ENCODE measurements at places on chromosomes 12 and 14.

DNA sequence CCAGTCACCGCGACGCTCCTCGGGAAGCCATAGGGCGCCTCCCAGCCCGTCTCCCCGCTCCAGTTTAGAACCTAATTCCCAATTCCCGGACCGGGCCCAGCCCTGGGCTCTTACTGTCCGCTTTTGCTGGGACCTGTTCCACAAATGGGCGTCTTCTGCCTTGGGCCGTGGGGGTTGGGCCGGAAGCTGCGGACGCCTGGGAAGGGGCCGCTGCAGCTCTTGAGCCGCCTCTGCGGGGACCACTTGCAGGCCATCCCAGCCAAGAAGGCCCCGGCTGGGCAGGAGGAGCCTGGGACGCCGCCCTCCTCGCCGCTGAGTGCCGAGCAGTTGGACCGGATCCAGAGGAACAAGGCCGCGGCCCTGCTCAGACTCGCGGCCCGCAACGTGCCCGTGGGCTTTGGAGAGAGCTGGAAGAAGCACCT, 797 bp downstream of the UNG start:
- DNase-seq, result no peak

GRCh38 chr12:131603939-131604795, 106.7 kb upstream of the SFSWAP start:
- no peak for DNase-seq

DNA sequence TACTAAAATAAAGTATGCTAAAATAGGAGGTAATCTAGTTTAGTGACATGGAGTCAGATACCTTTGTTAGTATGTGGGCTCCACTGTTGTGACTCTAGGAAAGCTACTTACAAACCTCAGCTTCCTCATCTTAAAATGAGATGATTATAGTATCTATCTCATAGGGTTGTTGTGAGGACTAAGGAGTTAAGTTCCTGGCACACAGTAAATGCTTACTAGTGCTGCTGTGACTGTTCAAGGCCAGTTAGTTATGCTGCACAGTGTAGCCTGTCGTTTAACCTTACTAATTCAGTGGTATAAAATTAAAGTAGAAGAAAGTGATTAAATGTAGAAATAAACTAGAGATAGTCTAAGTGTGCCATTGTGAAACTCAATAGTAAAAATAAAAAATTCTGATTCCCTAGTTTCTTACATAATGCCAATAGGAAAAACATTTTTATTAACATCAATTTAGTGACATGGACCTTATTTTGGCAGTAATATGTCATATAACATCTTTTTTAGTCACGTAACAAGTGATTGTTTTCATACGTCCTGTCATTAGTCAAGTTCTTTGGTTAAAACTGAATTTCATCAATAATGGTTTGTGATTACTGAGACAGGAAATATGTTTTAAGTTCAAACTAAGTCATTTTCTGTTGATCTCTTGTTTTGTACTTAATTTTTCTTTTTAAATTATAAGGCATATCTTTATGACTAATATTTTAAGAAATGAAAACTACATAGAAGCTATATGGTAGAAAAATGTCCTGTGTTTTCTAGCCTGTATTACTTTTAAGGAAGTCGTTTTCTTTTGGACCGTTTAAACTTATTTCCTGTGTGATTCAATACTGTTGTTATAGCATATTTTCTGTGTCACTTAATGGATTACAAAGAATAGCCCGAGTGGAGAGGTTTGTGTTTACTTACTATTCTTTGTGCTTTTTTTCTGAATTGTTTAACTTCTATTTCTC, 74.0 kb downstream of the PCNX1 start:
- DNase-seq, result no peak

GRCh38 chr14:21476523-21476924, 235 bp downstream of the RAB2B start:
- DNase-seq, result no peak

DNA sequence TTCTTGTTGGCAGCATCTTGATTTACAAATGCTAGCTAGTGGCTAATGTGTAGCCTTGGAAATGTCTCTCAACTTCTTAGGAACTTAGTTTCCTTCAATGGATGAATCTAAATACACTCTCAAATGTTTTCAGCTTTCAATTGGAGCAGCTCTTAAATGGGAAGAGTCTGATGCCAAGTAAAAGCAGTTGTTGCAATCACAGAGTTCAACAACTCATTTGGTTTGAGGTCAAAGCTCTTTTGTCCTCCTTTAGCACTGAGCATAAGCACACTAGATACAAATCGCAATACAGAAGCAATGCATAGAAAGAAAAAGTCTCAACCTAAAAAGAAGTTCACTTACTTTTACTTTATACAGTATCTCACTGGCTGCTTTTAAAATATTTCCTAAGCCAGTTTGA, 986.1 kb upstream of the FLRT2 start:
- no peak for DNase-seq

DNA sequence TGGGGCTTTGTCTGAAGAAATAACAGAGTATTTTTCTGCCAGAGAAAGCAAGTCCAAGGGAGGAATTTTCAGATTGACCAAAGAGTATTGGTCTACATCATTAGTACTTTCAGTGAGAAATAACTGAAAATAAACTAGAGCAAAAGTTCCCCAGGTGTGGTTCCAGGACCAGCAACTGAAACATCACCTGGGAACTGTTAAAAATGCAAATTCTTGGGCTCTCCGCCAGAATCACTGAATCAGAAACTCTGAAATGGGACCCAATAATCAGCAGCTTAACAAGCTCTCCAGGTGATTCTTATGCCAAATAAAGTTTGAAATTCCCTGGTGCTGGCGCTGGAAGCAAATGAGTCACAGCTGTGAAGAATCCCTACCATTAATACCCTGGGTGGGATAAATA, 52.1 kb downstream of the EIF2S3B start:
- no peak for DNase-seq

- DNase-seq, result no peak
Measured at GRCh38 chr12:91044586-91044985, 13.2 kb downstream of the KERA start.

DNA sequence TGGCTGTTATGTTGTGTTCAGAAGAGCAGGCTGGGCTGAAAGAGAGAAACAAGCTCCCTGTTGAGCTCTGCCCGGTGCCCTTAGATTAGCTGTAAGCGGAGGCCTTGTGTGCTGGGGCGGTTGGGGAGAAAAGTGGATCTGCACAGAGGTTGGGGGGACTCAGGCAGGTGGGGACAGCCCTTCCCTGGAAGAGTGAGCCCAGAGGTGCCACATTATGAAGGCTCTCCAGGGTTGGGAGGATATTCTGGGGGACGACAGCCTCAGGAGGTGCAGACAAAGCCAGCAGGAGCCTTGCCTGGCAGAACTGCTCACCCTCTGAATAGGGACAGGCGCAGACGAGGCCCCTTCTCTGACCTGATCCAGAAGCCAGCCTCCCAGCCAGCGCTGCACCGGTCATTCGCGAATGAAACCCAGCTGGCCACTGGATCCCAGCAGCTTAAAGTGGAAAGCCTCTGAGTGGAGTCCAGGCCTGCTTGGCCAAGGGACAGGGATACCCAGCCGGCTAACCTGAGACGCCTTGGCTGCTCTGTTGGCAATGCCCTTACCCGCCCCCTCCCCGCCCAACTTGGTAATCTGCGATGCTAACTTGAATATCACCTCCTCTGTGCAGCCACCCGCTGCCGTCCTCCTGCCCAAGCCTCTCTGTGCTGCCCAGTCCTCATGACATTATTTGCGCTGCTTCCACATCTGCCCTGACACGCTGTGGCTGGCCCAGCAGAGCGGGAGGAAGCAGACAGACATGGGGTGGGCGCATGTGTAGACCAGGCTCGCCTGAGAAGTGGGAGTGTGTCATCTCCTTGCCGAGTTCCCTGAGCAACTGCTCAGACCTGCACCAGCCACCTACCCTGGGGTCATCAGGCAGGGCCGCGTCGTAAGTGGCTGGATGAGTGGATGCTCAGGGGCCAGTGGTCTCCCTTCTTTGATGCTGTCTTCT, 5.6 kb downstream of the HIP1R start:
- no peak for DNase-seq

GRCh38 chr14:90056826-90057225, 5.0 kb upstream of the KCNK13 start:
- no peak for DNase-seq

DNA sequence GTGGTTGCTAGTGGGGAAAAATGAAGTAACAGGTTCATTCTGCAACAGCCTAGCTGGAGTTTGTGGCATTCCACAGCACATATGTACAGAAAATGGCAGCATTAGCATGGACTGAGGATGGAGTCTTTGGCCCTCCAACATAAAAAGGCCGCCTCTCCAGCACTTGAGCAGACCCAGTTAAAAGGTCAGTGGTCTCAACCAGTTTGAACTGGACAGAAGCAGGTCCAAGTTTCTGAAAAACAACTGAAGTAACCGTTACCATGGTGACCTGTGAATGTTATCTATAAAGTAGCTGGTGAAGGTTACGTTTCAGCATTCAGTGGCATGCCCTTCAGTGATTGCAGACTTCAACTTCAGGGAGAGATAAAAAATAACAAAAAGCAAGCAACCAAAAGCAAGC, 34.1 kb upstream of the OR10AD1 start:
- DNase-seq, result no peak

DNA sequence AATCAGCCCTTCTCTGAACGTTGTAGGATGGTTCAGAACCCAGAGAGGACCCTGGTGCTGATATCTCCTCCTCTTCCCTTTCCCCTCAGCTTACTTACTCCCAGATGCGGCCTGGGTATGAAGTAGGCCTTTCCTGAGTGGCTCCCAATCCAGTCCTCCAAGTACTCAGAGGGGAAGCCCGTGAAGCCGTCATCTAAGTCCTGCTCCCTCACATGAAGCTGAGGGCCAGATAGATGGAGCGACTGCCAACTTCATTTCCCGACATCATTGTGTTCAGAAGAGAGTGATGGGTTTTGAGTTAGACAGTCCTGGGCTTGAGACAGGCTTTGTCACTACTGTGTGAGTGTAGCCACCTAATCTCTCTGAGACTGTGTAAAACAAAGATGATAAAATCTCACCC, 2.7 kb downstream of the APOLD1 start:
- DNase-seq, result no peak

- no peak for DNase-seq
Measured at GRCh38 chr12:77189901-77190416, 124.6 kb upstream of the E2F7 start.

GRCh38 chr12:6275928-6276887, 34.3 kb upstream of the PLEKHG6 start:
- no peak for DNase-seq

GRCh38 chr12:51714666-51715065, 123.6 kb downstream of the SCN8A start:
- no peak for DNase-seq

- DNase-seq, result no peak
Measured at GRCh38 chr12:17344649-17345048, 738.7 kb upstream of the LMO3 start.

DNA sequence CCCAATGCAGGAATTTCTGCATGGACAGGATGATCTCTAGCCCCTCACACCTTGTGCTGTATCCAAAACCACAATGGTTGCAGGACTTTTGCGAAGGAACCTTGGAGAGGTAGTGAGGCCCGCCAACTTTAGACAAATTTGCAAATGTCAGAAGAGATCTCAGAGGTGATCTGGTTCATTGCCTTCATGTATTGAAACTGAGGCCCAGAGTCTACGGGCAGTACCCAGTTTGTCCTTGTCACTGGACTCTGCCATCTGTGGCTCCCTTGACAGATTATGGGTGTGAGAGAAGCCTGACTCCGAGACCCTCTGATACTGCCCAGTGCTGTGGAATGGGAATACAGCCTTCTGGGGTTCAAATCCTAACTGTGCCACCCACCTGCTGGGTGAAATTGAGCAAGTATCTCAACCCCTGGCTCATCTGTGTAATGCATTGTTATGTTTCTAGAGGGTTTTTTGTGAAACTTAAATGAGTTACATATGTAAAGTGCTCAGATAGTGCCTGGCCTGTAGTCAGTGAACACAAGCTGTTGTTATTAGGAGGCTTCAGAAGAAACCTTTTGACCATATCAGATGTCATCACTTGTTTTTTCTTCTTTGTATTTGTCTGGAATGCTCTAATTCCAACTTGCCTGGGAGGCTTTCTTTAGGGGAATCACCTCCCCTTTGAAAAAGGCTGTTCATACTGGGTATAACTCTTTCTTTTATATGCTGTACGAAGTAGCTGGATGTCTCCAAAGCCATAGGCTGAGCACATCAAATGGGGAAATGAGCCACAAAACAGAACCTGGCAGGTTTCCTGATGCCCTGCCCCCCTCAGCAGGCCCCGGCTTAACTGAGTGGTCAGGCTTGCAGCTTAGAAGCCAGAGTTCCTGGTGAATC, 71.4 kb upstream of the SRSF5 start:
- DNase-seq, result no peak

DNA sequence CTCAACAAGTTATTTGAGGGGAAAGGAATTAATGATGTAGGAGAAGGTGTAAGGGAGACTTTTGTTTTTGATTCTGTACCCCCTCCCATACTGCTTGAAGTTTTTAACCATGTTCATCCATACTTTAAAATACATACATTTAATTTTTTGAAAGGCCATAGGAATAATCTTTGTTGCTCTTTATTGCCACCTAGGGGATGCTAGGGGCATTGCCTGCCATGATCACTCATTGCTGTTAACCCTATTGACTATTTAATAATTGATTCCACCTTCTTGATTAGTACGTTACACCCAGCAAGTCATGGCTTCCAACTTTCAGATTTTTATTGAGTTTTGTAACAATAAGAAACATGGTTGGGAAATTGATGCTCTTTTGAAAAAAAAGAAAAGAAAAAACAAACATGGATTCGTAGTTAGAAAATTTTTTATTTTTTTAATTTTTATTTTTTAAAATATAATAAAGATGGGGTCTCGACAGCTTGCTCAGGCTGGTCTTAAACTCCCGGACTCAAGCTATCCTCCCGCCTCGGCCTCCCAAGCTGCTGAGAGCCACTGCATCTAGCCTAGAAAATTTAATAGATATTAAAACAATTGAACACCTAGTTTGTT, 8.5 kb upstream of the PRKAB1 start:
- DNase-seq, result no peak

GRCh38 chr12:20370014-20370386, 1.7 kb downstream of the PDE3A start:
- no peak for DNase-seq

- no peak for DNase-seq
Measured at GRCh38 chr12:26434299-26435068, 239.1 kb downstream of the SSPN start.

DNA sequence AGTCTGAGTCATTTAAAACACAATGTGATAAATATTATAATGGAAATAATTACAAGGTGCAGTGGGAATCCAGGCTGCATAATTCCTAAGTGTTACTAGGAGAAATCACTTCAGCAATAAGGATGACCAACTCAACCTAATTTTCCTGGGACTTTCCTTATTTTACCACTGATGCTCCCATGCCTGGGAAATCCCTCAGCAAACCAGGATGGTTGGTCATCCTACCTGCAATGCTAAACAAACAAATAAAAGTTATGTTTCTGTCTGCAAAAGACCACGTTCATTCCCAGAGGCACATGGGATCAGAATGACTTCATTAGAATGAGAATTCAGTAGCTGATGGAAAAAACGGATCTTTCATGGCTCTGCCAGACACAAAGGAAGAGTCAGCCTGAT, 130.8 kb upstream of the RAP1B start:
- no peak for DNase-seq
